ENCODE measurements at places on chromosomes 1 and 21.

DNA sequence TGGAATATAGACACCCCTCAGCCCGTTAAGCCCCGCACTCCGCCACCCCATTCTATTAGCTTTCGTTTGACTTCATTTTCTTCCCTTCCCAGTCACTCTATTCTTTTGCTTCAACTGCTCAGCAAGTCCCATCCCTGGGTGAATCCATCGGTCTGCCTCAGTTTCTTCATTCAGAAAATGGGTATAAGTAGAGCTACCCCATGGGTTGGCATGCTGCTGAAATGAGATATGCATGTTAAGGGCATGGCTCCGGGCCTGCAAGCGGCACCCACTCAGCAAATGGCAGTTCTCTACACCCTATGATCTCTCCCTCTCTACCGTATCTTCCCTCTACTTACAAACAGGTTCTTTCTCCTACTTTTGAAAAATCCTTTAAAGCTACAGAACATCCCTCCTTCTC is 87.8 kb upstream of the IRF2BP2 start:
- no peaks in the 10 kb centered on the region for H3K36me3 ChIP-seq
- peak overlapping the region; percentile 85 for H3K27ac ChIP-seq
- no peak for DNase-seq
- peak overlapping the region; percentile 5 for H3K4me3 ChIP-seq
- H3K4me1 ChIP-seq: peaks cover 37% of the 10 kb centered on the region
- H3K27me3 ChIP-seq: peaks cover 22% of the 10 kb centered on the region

GRCh38 chr1:25640646-25641328 is 24.2 kb downstream of the MAN1C1 start:
- H3K4me3 ChIP-seq: no peak overlapping the region
- no peak overlapping the region for H3K27ac ChIP-seq
- peaks cover 11% of the 10 kb centered on the region for H3K4me1 ChIP-seq
- peaks cover 8% of the 10 kb centered on the region for H3K36me3 ChIP-seq
- DNase-seq: no peak

- peaks cover 3% of the 10 kb centered on the region for H3K36me3 ChIP-seq
- H3K27ac ChIP-seq: no peak overlapping the region
- DNase-seq: no peak
- peaks cover 2% of the 10 kb centered on the region for H3K27me3 ChIP-seq
Observed at GRCh38 chr1:162389021-162389818, 7.7 kb downstream of the C1orf226 start.

GRCh38 chr1:206606867-206607266 is 5.4 kb downstream of the EIF2D start:
- H3K4me3 ChIP-seq: no peak overlapping the region
- no peaks in the 10 kb centered on the region for H3K36me3 ChIP-seq
- no peaks in the 10 kb centered on the region for H3K27me3 ChIP-seq
- no peak overlapping the region for H3K27ac ChIP-seq
